ENCODE measurements at places on chromosomes 1 and 21. TPM values are rescaled to one million over a fixed set of nuclear protein-coding genes. Genes with fewer than 3 reads are reported as not detected.
A peak's percentile ranks its signal among the peaks of the same experiment; 100 is the strongest.

Gene OR2T11
- not detected for total RNA-seq

Gene CLCA4
- 38.1 TPM for total RNA-seq

Gene MROH9
- not detected for total RNA-seq

Gene LRRC71
- total RNA-seq: 0.16 TPM

Gene KCNE2
- not detected for total RNA-seq

DNA sequence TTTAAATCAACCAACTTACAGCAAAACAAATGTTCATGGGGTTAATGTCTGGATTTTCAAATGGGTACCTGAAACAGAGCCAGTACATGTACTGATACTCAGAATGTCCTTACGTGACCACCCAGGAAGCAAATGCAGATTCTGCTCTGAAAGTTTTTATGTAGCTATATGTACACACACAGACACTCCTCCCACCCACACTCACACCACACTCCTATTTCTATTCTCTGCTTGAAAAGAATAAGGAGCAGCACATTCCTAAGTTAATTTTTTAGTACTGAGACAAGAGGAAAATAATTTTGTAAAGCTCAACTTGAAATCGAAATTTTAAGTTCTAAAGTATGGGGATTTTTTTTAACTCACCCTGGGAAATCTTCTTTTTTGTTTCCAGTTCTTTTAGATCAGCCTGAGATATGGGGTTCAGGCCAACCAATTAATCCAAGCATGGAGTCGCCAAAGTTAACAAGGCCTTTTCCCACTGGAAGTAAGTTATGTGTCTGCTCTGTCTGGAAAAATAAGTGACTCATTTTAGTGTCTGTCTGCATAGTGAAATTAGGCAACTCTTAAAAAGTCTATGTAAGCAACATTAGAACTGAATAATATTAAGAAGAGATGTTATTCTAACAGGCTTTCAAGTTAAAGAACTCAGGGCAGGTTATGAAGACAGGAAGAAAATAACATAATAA, 75.5 kb upstream of the DYNLT5 start:
- DNase-seq: no peak

GRCh38 chr1:203273869-203274602, 31.3 kb upstream of the BTG2 start:
- DNase-seq: no peak

DNA sequence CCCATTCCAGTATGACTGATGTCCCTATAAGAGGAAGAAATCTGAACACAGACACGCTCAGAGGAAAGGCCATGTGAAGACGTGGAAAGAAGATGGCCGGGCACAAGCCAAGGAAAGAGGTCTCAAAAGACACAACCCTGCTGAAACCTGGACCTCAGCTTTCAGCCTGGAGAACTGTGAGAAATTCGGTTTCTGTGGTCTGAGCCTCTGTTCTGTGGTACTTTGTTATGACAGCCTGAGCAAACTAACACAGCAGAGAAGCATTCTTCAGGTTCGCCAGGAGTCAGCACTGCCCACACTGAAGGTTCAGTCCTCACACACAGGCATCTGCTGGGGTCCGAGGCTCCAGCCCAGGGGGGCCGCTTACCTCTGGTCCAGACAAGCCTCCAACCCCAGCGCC, 37.7 kb downstream of the SEC16B start:
- DNase-seq: no peak

- DNase-seq: peak; percentile 14
Observed at GRCh38 chr1:199616947-199617346, 410.6 kb upstream of the NR5A2 start.

- DNase-seq: peak; percentile 2
Observed at GRCh38 chr1:106268070-106268469, 788.4 kb upstream of the PRMT6 start.

GRCh38 chr1:186183970-186184628, 191.0 kb downstream of the TPR start:
- no peak for DNase-seq

- DNase-seq: no peak
Observed at GRCh38 chr1:201298396-201299381, 15.4 kb downstream of the PKP1 start.

- no peak for DNase-seq
Observed at GRCh38 chr1:41490911-41491310, 6.4 kb upstream of the EDN2 start.

DNA sequence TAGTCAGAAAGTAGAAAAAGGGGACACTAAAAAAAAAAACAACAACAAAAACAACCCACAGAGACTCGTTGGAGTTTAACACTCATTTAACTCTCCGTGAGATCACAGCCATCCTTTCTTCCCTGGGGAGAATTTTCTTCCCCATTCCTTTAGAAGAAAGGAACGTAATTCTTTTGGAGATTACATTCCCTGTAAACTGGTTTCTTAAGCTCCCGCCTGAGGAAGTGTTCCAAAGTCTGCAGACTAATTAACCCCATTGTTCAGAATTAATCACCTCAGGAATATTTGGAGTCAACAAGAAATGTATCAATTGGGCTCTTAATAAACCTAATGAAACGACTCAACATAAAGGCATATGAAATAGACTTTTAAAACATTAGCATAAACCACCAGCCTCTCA, 228.2 kb upstream of the CSF3R start:
- DNase-seq: no peak

All from urinary bladder (tissue), 4 donors.